ENCODE measurements at places on chromosomes 12 and 14. TPM values are rescaled to one million over a fixed set of nuclear protein-coding genes. Genes with fewer than 3 reads are reported as not detected.

CORO1C gene
- 361 TPM for total RNA-seq

TSPAN11 gene
- 3.6 TPM for total RNA-seq

DNA sequence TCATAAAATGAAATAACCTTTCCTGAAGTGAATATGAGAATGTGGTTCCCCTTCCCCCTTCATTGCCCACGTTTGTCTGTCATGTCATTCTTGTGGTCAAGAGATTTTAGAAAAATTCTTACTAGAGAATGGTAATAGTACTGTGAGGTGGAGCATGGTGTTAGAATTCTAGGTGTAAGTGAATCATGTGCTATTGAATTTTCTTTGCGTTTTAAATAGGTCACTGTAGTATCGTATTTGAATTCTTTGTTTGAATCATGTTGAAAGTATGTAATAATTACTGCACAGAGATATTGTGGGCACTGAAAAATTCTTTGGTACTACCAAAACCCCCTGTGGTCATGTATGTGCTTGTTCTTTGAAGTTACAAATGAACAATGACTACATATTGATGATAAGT, 49.9 kb downstream of the FUT8 start:
- DNase-seq: no peak

- no peak for DNase-seq
Observed at GRCh38 chr12:92021666-92022035, 124.0 kb downstream of the BTG1 start.

- DNase-seq: no peak
Observed at GRCh38 chr12:99045158-99045557, 400.1 kb downstream of the APAF1 start.

DNA sequence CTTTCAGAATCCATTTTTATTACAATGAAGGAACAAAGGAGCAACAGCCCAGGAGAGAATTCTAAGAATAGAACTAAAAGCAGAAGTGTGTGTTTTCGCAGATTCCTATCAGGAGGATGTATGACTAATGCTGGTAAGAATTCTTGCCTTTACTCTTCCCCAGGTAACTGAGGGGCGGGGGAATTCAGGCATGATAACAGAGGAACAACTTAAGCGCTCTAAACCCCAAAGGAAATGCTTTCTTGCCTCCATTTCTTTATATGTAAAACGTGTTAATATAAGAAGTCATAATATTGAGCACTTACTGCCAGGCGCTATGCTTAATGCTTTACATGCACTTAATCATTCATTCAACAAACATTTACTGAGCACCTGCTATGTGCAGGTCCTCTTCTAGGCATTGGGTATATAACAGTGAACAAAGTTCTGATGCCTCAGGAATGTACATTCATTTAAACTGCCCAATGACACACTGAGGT, 4.5 kb downstream of the HCAR1 start:
- peak; percentile 1 for DNase-seq

- DNase-seq: no peak
Observed at GRCh38 chr12:130540376-130540775, 175.7 kb downstream of the RIMBP2 start.

- DNase-seq: no peak
Observed at GRCh38 chr14:31955936-31956579, 121.0 kb upstream of the ARHGAP5 start.
